ENCODE measurements at places on chromosomes 1 and 21. TPM values are rescaled to one million over a fixed set of nuclear protein-coding genes. Genes with fewer than 3 reads are reported as not detected.

Gene YIPF1
- 21.6 TPM for total RNA-seq

Gene TNFAIP8L2
- total RNA-seq = not detected

Gene CHIA
- not detected for total RNA-seq

Gene ELF3
- total RNA-seq = 0.49 TPM

Gene SPAG17
- not detected for total RNA-seq

Gene MIA3
- 74.2 TPM for total RNA-seq

Gene PANK4
- 14.2 TPM for total RNA-seq

Gene IFI44L
- total RNA-seq = 2.7 TPM

Gene LMOD1
- total RNA-seq = 29.5 TPM

Gene LCE1E
- total RNA-seq = 4.3 TPM

Gene CBR3
- total RNA-seq = 0.86 TPM

Gene UBASH3A
- total RNA-seq = not detected

Gene WNT3A
- not detected for total RNA-seq

Gene ZNF648
- 0.07 TPM for total RNA-seq

Gene CNTN2
- total RNA-seq = not detected

Gene LAPTM5
- total RNA-seq = 1.7 TPM

Gene ERICH3
- not detected for total RNA-seq

Gene PAX7
- total RNA-seq = not detected

Gene PTPRF
- 200 TPM for total RNA-seq

Gene NOS1AP
- 0.96 TPM for total RNA-seq

Gene CELA3A
- not detected for total RNA-seq

Gene C1orf87
- total RNA-seq = not detected

Gene KRTAP11-1
- not detected for total RNA-seq

Gene MRTO4
- total RNA-seq = 23.3 TPM

Gene TMEM51
- 16.2 TPM for total RNA-seq

Gene MMP23B
- total RNA-seq = 2.3 TPM

Gene SMIM1
- total RNA-seq = 2.1 TPM

Gene RGL1
- total RNA-seq = 4.3 TPM
